ENCODE measurements at places on chromosomes 1 and 21.

DNA sequence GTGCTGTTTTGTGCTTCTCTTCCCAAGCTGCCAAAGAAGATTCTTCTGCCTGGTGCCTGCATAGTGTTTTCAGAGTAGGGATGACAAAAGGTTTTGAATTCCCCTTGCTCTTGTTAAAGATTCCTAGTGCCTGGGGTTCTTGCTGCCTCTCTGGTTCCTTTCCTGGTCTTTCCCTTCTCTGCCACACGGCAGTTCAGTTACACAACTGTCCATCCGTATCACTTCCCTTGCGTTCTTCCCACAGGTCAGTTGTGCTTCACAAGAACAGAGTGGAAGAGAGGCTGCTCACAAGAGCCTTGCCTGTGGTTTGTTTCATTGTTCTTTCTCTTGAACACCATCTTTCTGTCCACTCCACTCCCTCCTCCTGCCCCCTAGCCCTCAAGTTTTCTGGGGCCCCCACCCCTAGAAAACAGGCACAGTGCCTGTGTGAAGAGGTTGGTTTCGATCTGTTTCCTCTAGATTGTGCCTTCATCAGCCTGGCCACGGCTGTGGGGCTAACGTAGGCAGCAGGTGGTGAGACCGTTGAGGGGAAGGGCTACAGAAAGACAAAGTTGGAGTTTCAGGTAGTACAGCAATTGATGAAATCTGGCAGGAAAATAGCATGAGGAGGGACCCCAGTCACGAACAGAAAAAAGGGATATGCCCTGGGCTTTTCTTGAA, 5.8 kb downstream of the VASH2 start:
- no peak for DNase-seq

DNA sequence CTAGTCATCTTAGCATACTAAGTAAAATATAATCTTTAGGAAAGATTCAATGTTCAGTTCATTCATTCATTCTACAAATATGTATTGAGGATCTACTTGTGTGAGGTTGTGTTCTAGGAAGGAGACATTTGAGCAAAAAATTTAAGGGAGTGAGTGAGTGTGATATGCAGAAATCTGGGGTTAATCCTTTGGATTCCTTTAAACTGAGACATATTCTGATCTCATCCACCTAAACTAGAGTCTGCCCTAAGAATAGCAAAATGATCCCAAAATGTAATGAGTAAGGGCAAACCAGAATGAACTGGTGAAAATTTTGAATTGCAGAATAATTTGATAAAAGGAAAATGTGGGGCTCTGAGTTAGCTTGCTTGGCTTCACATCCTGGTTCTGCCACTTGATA, 8.6 kb downstream of the UBE2U start:
- DNase-seq = no peak

GRCh38 chr21:42338729-42339715, 11.8 kb downstream of the TFF2 start:
- no peak for DNase-seq

DNA sequence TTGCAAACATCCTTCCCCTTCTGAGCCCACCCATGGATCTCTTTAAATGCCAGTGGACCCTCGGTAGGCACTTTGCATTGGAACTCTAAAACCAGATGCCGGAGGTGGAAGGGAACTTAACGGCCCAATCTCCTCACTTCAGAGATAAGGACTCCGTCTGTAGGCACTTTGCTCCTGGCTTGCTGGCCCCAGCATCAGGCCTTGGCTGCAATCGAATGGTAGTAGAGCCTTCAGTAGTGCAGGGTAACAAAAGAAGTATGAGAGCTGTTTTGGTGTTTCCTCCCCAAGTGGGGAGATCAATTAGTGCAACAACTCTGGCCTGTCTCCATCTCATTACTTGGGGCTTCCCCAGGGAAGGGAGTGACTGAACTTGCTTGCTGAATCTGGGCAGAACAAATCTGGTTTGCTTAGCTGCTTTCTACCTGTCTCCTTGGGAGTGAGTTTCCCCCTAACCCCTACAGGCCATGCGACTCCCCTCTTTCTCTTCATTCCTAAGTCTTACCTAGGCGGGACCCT, 70.8 kb downstream of the TENT5C start:
- DNase-seq = no peak

DNA sequence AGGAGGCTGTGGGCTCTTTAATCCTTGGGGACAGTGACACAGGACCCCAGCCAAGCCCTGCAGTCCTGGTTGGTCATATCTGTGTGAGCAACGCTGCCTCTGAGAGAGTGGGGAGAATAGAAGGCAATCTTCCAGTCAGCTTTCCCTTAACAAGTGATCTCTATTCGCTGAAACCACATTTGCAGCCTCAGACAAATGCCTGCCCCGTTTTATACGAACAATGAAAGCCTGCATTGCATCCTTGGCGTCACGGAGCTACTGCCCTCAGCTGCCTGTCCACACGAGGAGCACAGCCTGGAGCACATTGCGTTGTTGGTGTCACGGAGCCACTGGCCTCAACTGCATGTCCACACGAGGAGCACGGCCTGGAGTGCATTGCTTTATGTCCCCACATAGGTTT, 150.2 kb upstream of the ARHGEF16 start:
- no peak for DNase-seq

- no peak for DNase-seq
Observed at GRCh38 chr1:113205980-113206766, 133.2 kb downstream of the LRIG2 start.

- DNase-seq = no peak
Observed at GRCh38 chr1:15064217-15064929, 89.2 kb upstream of the TMEM51 start.

DNA sequence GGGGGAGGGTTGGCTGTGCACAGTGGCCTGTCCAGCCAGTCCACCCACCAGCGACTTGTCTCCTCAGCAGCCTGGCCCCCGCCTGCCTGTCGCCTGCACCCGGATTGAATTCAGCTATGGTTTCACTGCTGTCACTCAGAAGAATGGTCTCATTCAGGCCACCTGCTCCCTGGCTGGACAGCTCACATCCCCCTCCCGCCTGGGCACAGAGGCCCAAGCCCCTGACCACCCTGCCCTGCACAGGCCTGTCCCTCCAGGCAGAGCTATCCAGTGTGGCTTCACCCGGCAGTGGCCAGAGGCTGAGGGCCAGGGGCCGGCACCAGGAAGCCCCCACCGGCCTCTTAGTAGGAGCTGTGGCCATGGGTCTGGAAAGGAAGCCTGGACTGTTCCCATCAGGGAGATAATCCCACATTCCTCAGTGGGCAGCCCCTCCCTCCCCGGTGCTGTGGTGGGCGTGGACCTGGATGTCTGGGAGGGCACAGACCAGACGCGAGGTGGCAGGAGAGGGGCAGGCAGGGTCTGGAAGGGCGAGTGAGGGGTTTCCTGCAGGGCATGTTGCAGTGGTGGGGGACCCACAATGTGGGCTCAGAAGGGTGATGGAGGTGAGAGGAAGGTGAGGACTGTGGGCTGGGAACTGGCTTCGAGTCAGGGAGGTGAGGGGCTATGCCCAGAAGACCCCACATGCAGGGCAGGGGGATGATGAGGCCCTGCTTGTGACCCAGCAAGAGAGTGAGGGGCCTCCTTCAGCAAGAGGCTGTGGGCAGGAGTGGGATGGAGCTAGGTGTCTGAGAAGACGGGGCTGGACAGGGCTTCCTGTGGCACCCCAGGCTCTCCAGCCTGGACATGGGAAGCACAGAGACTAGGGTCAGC, 30.4 kb downstream of the WNT9A start:
- no peak for DNase-seq

- DNase-seq = peak; percentile 91
Observed at GRCh38 chr1:975896-976683, 5.8 kb downstream of the PERM1 start.

DNA sequence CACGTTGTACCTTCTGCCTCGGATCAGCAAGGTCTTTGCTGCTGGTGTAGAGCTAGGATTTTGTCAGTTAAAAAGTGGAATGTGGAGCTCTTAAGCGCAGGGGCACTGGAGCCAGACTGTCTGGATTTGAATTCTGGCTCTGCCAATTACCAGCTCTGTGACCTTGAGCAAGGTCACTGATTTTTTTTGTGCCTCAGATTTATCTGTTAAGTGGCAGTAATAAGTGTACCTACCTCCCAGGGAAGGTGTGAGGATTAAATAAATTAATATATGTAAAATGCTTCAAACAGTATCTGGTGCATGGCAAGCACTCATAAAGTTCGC, 40.3 kb downstream of the UBE2U start:
- DNase-seq = no peak

GRCh38 chr1:113917400-113918082, 11.6 kb upstream of the HIPK1 start:
- DNase-seq = no peak

GRCh38 chr1:58459911-58460310, 86.6 kb downstream of the OMA1 start:
- no peak for DNase-seq

GRCh38 chr1:55735106-55735505, 519.9 kb upstream of the USP24 start:
- DNase-seq = no peak

DNA sequence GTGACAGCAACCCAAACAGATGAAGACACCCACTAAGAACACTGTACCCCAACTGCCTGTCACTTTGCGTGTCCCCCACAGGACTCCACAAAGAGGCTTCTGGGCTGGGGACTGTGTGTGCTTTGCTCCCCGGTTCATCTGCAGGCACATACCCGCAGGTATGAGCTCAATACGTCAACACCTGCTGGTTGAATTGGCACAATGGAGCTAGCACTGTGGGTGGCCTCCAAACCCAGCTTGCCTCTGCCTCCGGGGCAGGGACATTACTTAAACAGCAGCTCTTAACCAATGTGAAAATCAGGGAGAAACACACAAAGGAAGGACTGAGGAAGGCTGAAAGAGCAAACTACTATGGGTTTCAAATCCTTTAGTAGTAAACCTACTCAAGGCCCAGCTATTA, 140.2 kb upstream of the TIAM1 start:
- DNase-seq = no peak

DNA sequence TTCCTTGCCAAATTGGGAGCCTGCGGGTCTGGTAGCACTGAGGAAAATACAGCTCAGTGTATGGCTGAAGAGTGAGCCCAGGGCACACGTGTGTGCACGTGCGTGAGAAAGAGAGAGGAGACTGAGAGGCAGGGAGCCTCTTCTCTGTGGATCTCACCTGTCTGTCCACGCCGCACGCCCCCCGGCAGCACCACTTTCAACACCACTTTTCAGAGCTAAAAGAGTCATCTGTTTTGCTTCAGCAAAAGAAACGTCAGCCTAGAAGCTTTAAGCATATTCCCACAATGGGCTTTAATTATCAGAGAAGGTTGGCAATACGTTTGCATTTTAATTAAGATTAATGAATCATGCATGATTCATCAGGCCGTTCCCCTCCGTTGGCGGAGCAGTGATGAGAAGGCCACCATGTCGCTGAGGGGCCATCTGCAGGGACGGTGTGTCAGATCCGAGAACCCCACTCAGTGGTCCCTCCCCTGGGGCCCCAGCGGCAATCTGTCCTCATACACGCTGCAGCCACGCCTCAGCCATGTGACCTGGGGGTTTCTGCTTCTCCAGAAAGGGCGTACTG, 56.8 kb downstream of the SIK1 start:
- no peak for DNase-seq

DNA sequence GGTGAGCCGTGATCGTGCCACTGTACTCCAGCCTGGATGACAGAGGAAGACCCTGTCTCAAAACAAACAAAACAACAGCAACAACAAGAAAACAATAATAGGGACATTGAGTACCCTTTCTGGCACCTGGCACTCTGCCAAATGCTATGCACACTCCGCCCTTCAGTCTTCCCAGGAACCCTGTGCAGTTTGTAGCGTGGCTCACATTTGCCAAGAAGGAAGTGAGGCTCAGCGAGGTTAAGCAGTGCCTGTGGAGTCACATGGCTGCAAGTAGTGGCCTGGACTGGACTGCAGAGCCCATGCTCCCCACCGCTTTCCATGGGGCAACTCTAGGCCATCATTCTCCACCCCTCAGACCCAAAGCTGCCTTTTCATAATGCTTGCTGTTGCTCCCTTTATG, 5.3 kb upstream of the EVA1B start:
- DNase-seq = no peak

DNA sequence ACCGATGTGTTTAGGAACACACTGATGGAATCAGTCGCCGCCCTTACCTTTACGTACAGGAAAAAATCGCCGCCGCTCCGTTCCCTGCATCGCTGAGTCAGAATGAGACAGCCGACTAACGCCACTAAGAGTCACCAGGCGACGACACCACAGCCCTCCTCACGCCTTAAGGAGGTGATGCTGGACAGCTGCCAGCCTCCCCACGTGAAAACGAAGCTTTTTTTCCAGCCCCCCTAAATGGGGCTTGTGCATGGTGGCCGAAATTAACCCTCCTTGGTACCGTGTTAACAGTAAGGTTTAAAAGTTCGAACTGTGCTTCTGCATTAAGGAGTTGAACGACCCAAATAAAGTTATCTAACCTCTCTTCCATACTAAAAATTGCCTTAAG, 511 bp downstream of the DNTTIP2 start:
- no peak for DNase-seq

DNA sequence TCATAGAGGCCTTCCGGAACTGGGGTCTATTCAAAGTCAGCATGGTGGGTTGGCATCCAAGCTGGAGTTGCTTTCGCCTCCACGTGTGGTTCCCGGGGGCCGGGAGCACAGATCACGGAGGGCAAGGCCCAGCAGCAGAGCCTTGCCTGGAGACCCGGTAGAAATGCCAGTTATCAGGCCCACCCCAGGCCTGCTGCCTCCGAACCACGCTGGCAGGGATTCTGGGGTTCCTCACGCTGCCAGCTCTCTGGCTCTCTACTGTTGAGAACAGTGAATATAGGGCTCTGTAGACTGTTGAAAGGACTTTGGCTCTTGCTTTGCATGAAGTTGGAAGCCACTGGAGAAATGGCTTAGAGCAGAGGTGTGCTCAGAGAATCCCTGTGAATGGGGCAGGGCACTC, 127.5 kb downstream of the RIPK4 start:
- no peak for DNase-seq

- no peak for DNase-seq
Observed at GRCh38 chr1:60886793-60887331, 195.5 kb upstream of the NFIA start.

DNA sequence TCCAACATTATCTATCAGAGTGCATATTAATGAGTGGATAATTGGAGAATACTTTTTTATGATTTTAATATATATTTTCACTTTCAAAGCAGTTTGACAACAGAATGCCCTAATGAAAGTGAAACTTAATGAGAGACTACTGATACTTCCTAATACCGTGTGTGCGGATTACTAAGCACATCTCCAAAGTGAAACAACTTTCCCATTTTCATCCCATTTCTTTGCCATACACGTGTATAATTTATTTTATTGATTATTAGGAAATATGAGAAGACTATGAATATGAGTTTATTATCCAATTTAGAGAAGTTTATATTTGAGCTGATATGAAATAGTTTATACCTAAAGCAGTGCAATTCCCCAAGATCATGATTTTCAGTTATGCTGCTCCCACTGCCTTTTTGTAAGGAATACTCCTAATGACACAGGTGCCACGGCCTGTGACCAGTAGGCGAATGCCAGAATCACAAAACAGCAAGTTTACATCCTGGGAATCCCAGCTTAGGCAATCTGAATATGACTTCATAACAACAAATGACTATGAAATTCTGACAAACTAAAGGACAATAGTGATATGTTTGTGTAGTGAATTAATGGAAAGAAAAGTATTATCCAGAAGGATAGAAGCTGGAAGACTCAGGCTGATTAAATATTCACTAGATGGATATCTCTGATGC, 202.9 kb downstream of the NCAM2 start:
- no peak for DNase-seq
